SK-N-MC (cell line): ENCODE measurements at places on chromosomes 3 and 15.

DNA sequence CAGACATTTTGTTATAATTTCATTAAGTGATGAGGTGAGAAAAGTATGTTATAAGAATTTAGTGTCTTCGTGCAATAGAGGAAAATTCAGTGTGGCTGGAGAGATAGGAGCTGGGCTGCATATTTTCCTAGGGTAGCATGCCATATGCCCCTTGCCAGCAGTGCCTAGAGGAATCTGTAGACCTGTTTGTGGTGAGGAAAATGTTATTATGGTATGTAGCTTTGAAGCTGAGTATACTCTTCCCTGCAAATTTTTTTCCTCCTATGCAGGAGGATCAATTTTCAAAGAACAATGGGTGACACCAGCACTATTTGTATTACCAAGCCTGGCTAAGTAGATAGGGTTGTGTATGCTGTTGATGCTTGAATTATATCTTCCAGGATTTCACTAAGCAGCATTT, 200.6 kb downstream of the EDEM1 start:
- no peak for DNase-seq

DNA sequence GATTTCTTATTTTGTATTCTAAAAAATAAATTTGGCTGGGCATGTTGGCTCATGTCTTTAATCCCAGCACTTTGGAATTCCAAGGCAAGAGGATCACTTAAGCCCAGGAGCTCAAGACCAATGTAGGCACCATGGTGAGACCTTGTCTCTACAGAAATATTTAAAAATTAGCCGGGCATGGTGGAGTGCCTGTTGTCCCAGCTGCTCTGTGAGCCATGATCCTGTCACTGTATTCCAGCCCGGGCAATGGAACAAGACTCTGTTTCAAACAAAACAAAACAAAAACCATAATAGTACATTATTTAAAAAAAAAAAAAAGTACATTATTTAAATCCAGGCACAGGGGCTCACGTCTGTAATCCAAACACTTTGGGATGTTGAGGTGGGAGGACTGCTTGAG, 5.5 kb upstream of the RTF1 start:
- DNase-seq: no peak

GRCh38 chr3:24773798-24774197, 279.1 kb upstream of the THRB start:
- peak; percentile 18 for DNase-seq

GRCh38 chr3:124429129-124429815, 301.0 kb upstream of the UMPS start:
- peak; percentile 79 for DNase-seq

DNA sequence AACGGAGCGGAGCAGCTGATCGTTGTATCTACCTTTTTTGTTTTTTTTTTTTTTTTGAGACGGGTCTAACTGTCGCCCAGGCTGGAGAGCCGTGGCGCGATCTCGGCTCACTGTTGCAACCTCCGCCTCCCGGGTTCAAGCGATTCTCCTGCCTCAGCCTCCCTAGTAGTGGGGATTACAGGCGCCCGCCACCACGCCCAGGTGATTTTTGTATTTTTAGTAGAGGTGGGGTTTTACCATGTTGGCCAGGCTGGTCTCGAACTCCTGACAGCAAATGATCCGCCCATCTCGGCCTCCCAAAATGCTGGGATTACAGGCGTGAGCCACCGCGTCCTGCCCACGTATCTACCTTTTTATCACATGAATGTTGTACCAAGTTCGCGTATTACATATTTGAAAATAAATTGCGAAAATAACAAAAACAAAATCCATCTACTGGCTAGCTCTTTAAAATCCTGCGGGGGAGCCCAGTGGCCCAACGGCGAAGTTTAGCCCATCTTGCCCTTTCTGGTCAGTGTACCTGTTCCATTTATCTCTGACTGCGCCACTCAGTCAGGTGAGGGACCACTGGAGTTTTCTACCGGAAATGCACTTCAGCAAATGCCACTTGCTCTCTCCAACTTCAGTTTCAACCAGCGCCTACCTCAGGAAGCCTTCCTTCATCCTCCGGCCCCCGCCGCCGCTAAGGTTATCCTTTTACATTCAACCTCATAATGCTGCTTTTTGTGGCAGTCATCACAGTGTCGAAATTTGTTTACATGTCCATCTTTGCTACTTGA, 1.2 kb upstream of the EIF3J start:
- no peak for DNase-seq

GRCh38 chr3:48765376-48765775, 48.4 kb upstream of the IP6K2 start:
- no peak for DNase-seq

GRCh38 chr15:77499087-77499760, 78.5 kb downstream of the HMG20A start:
- DNase-seq: no peak

- no peak for DNase-seq
Observed at GRCh38 chr3:38276917-38277630, 5.0 kb upstream of the SLC22A14 start.

DNA sequence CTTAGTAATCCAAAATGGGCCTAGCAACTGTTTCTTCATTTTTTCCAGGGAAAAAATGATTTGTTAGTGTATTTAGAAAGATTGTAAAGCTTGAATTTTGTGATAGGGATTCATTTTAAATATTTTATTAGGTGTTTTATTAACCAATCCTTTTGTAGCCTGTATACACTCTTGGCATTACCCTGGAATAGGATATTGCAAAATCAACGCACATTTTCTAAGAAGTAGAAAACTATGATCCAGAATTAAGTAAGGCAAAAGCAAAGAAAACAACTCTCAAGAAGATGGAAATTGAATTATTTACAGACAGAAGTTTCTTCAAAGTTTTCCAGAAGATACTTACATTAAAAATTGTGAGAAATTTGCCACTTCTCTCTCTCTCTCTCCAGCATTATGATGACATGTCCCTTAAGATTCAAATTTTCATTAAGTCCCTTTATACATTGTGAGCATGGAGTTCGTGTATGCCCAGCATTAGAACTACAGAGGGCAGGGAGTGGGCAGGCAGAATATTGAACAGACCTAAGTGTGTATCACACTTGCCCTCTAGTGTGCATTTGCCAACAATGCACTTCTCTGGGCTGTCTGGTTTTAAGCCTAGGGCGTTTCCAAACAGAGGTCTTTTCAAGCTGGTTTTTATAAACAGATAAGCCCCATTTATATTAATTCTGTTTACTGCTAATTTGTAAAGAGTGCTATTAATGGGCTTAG, 28.5 kb upstream of the CMSS1 start:
- no peak for DNase-seq

DNA sequence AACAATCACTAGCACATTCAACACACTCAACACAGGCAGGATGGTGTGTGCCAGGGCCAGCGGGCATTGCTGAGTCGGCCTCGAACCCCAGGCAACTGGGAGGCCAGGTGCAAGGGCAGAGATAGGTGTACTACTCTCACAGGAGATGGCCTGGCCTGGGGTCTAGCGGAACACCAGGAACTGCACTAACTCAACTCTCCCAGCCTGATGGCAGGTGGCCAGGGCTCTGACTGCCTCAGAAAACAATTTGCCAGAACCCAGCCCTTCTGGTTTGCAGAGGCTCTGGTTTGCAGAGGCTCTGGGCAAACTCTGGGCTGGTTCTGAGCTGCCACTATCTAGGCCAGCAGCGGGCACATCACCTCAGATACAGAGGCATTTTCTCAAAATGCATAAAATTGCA, 229.2 kb upstream of the CHRNA7 start:
- DNase-seq: no peak

GRCh38 chr3:149832086-149832485, 19.1 kb downstream of the RNF13 start:
- no peak for DNase-seq

- DNase-seq: no peak
Observed at GRCh38 chr3:775178-775880, 317.5 kb upstream of the CNTN6 start.

GRCh38 chr3:33229066-33229465, 10.5 kb upstream of the SUSD5 start:
- no peak for DNase-seq

GRCh38 chr3:141253326-141253725, 21.7 kb downstream of the PXYLP1 start:
- DNase-seq: no peak

GRCh38 chr3:146544002-146544928, at the start of gene PLSCR1:
PLSCR1 (minus strand) TSS chr3:146544607; CDS start chr3:146536552, 8,055 bp downstream.
- peak; percentile 77 for DNase-seq

- DNase-seq: no peak
Observed at GRCh38 chr3:123883111-123883510, 1.0 kb downstream of the MYLK start.

DNA sequence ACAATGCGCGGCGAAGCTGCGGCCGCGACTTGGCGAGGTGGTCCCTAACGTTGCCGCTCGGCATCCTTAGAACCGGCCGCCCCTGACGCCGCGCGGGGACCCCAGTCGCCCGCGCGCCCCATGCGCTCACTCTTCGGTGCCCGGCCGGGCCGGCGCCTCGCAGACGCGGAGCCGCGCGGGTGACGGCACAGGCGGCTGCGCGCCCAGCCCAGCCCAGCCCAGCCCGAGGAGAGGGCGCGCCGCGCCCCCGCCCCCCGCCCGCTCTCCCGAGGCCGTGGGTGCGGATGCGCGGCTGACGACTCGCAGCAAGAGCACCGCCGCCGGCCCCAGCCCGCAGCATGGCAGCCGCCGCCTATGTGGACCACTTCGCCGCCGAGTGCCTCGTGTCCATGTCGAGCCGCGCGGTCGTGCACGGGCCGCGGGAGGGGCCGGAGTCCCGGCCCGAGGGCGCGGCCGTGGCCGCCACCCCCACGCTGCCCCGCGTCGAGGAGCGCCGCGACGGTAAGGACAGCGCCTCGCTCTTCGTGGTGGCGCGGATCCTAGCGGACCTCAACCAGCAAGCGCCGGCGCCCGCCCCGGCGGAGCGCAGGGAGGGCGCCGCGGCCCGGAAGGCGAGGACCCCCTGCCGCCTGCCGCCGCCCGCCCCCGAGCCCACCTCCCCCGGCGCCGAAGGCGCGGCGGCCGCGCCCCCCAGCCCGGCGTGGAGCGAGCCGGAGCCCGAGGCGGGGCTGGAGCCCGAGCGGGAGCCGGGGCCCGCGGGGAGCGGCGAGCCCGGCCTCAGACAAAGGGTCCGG, 437 bp downstream of the KLF13 start:
- no peak for DNase-seq

- no peak for DNase-seq
Observed at GRCh38 chr3:111730143-111730542, 128.9 kb upstream of the PHLDB2 start.

DNA sequence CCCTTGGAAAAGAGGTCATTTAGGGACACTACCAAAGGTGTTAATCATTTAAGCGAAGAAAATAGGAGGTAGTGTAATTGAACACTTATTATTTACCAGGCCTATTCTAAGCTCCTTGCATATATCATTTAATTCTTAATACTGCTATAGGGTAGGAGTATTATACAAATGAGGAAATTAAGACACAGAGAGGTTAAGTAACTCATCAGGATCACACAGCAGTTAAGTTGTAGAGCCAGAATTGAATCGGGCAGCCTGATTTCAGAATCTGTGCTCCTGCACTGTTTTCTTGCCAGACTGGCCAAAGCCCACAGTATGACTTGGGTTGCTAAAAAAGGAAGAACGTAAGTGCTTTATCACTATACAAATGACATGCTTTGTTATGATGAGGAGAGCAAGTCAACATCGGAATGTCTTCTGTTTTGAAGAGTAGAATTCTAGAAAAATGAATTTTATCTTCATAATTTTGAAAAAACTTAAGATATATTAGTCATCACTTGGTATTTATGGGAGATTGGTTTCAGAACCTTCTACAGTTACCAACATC, 31.4 kb downstream of the HPS3 start:
- DNase-seq: no peak

- no peak for DNase-seq
Observed at GRCh38 chr15:92050220-92050898, 196.9 kb downstream of the SLCO3A1 start.

GRCh38 chr3:132417695-132418411, 551 bp downstream of the DNAJC13 start:
- DNase-seq: peak; percentile 55
